ENCODE measurements at places on chromosomes 5 and 9. TPM values are rescaled to one million over a fixed set of nuclear protein-coding genes. Genes with fewer than 3 reads are reported as not detected.

DNA sequence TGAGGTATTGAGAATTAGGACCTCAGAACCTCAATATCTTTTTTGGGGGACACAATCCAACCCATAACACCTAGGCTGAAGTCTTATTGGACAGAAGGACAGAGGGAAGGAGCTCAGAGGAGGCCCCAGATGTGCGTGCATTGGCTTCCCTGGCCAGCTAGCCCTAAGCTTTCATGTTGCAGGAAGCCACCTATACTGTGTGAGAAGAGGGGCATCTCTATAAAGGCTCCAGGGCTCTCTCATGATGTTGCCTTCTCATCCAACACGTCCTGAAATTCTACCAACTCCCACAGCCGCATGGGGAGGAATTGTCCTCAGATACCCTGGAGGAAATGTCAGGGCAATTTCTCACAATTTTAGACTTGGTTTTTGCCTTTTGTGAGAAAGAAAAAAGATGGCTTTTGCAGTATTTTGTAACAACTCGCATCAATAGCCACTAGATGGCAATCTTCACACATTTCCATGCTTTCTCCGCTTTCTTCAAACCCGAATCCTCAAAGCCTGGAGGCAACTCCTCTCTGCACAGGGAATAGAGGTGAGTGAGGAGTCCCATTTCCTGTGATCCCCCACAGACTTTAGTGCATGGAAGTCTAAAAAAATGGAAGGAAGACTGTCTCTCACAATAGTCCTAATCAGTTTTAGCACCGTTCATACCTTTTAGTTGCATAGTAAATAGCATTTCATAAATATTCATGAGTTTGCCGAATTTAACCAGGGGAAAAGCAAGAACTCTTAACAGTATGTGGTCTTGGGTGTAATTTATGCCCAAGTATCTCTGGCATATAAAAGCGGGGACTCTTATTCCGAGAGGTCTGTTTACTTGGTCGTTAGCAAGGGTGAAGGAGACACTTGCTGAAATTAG, 7.4 kb upstream of the PPP3R2 start:
- peaks cover 3% of the 10 kb centered on the region for H3K4me1 ChIP-seq
- H3K36me3 ChIP-seq: no peaks in the 10 kb centered on the region
- no peak overlapping the region for H3K27ac ChIP-seq
- peaks cover 36% of the 10 kb centered on the region for H3K27me3 ChIP-seq

GRCh38 chr9:68644831-68645230, 60.2 kb upstream of the PIP5K1B start:
- no peak overlapping the region for H3K27ac ChIP-seq
- H3K36me3 ChIP-seq: no peaks in the 10 kb centered on the region
- H3K27me3 ChIP-seq: no peaks in the 10 kb centered on the region
- no peak overlapping the region for H3K4me3 ChIP-seq

GFI1B gene
- not detected for total RNA-seq

DNA sequence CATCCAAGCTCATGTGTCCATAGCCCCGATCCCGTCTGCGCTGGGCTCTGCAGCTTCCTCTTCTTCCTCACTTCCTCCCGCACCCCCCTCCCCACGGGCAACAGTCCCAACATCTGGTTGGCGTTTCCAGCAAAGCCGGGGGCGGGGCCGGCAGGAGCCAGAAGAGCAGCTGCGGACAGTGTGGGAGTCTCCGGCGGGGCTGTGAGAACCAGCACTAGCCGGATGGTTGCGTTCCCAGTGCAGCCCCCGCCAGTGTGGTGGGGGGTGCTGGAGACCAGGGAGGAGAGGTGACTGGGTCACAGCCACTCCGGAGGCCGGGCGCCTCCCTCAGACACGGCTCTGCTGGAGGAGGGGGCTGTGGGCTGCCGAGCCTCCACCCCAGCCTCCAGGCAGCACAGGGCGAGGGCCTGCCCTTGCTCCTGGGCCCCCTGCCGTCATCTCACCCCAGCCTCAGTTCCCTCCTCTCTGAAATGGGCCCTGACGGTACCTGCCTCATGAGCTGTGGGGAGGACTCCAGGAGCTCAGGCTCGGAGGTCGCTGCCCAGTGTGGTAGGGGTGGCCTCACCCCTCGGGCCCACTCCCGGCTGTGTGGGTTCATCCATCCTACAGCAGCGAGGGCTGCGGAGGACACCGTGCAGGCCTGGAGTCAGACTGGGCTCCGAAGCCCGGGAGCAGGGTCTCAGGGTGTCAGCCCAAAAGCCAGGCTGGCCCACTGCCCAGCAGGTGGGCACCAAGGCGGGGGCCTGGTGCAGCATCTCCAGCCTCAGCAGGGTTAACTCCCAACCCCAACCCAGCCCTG, 41.5 kb upstream of the NOTCH1 start:
- H3K36me3 ChIP-seq: no peaks in the 10 kb centered on the region
- H3K4me3 ChIP-seq: peak overlapping the region; percentile 49
- peak; percentile 57 for DNase-seq
- H3K4me1 ChIP-seq: peaks cover 48% of the 10 kb centered on the region
- H3K27ac ChIP-seq: peak overlapping the region; percentile 19

DNA sequence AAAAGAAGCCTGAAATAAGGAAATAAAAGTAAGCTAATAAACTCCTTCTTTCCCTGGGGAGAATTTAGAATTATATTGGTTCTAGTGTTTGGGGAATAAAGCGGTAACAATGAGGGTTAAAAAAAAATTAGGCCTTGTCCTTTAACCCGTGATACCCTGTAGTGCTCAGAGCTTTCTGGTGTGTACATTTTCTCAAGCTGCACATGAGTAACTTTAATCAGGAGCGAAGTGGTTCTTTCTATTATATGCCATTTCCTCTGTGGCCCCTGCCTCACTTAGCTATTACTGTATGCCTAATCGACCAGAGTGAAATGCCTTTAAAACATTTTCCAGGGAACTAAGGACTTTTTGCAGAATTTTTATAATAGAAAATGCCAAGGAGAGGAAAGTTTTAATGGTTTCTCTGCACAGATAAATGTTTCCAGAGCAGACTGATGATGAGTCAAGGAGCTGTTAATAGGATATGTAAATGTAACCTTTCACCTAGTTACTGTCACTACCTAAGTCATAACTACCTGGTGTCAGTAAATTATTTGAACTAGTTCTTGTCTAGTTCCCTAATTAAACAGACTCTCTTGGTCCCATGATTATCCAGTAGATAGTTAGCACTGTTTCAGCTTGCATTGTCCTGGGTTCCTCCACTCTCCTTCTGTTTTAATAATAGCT, 7.6 kb downstream of the PAM start:
- H3K4me1 ChIP-seq: peaks cover 22% of the 10 kb centered on the region
- no peaks in the 10 kb centered on the region for H3K27me3 ChIP-seq
- no peak overlapping the region for H3K27ac ChIP-seq
- peaks cover 3% of the 10 kb centered on the region for H3K36me3 ChIP-seq

HTR4 gene
- total RNA-seq: not detected

DNA sequence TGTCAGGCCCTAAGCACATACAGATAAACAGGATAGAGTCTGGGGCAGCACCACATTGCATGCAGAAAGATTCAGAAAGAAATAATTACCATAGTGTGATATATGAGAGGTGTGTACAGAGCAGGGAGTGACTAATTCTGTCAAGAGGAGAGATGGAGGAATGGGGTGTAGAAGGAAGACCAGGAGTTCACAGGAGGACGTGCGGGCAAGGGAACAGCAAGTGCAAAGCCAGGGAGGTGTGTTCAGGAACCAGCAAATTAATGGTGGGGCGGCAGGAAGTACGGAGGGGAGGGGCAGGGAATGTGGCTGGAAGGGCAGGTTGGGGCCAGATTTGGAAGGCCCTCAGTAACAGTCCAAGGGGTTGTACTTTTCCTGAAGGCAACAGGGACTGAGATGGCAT, 17.4 kb downstream of the EGR1 start:
- no peak overlapping the region for H3K4me3 ChIP-seq
- no peak for DNase-seq
- no peak overlapping the region for H3K27ac ChIP-seq
- no peaks in the 10 kb centered on the region for H3K36me3 ChIP-seq
- no peaks in the 10 kb centered on the region for H3K27me3 ChIP-seq

- H3K27me3 ChIP-seq: peaks cover 24% of the 10 kb centered on the region
- no peaks in the 10 kb centered on the region for H3K36me3 ChIP-seq
- H3K4me3 ChIP-seq: no peak overlapping the region
- H3K4me1 ChIP-seq: no peaks in the 10 kb centered on the region
- DNase-seq: no peak
- H3K27ac ChIP-seq: peak overlapping the region; percentile 73
These were observed 75.1 kb upstream of the FSTL4 start for GRCh38 chr5:133687212-133688061.

Measured in neural crest cell (in vitro differentiated cells).